Choroid plexus epithelial cell (primary cell): ENCODE measurements at places on chromosomes 1 and 21.

DNA sequence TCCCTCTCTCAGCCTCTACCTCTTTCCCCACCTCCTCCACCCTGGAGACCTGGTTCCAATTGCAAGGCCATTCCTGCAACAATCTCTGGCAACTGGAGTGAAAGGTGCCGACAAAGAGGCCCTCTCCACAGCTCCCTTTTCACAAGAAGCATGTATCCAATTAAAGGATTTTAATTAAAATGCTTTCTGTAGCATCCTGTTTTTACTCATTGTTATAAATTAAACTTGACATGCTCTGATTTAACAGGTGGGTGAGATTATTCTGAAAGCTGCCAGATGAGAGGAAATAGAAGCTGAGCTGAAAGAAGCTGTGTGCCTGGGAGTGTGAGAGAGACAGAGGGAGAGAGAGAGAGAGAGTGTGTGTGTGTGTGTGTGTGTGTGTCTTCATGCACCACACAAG lies 160.5 kb downstream of the TBX15 start:
- no peak for DNase-seq

DNA sequence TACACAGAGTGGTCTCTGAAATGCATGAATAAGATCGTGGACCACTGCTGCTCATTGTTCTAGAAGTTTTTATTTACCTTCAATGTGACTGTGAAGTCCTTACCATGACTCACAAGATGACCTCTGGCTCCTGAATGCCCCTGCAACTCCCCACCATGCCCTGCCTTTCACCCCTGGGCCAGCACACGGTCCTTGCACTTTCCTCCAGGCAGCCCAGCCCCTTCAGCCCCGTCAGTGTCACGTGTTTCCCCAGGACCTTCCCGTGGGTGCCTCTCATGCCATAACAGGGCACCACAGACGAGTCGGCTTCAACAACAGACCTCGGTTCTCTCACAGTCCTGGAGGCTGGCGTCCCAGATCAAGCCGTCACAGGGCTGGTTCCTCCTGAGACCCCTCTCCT lies 62.1 kb downstream of the B3GALT5 start:
- no peak for DNase-seq

DNA sequence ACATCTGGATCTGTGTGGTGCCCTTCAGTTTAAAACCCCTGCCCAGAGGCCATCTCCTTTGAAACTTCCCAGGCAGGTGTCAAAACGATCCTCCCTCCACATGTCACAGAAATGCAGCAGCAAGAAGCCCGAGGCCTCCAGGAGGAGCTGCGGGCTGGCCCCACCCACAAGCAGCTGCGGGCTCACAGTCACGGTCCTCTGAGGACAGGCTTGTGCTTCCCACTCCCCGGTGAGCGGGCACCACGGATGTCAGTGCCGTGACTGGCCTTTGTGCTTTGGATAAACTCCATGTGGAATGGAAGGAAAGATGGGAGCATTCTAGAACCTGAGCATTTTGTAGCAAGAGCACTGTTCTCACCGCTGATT lies 65.8 kb downstream of the SIK1 start:
- peak; percentile 56 for DNase-seq

DNA sequence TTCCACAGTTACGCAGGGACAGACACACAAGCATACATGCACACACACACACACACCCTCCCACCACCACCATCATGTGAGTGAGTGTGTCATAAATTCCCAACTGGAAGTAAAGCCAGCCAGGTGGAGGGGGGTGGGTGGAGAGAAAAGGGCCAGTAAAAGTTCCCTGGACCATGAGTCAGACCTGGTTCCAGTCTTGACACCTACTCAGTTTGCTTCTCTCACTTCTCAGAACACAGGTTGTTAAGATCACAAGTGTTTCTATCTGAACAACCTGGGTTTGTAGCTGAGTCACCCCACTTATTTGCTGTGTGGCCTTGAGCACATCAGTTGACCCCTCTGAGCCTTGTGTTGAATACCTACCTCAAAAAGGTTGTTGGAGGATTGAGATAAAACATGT lies 9.6 kb downstream of the EPHA10 start:
- no peak for DNase-seq

DNA sequence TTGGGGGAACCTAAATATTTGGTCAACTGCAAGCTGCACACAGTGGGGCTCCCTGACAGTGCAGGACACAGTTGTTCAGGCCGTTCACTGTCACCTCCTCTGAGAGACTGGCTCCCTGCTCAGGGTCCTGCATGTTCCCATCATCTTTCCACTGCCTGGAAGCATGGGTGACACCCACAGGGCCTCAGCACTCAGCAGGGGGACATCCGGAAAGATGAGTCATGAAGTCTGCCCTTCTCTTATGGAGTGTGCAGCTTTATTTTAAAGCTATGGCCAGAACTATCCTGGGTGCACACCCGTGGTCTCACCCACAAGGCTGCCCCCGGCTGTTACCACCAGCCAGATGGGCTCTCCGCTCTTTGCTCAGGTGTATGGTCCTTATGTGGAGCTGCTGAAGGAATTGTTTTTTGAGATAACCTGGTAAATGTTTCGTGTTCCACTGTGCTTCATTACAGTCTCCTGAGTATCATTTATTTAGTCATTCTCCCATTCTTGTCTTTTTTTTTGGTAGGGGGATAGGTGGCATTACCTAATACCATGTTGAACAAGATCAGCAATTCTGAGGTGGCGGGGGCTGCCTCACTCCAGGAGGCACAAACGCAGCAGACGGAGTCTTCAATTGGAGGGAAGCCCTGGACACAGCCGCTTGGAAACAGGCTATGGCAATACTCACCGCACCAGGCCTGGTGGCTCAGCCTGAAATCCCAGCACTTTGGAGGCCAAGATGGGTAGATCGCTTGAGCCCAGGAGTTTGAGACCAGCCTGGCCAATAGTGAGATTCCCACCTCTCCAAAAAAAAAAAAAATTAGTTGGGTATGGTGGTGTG lies 14.3 kb downstream of the TRIM11 start:
- DNase-seq = peak; percentile 79

GRCh38 chr1:15275921-15276683 lies 29.1 kb downstream of the FHAD1 start:
- DNase-seq = no peak

- no peak for DNase-seq
These were observed 81.5 kb upstream of the LPGAT1 start for GRCh38 chr1:211912038-211912437.

DNA sequence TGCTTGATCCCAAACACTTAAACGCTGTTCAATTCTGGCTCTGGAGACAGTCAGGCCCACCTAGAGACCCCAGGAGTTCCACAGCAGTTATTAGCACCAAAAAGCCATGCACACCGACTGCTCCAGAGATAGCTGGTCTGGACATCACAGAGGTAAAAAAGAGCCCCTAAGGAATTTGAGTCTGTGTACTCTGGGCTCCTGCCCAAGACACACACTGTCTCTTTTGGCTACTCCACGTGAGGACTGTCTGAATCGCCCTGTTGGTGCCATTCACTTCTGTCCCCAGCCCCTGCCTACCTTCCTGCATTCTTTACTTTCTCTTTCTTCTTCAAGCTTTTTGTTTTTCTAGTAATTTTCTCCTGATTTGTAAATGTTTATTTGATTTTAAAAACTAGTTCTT lies 197.4 kb downstream of the ADGRL2 start:
- DNase-seq = peak; percentile 36

- DNase-seq = no peak
These were observed 23.1 kb upstream of the PHTF1 start for GRCh38 chr1:113782406-113782805.

- DNase-seq = no peak
These were observed 62.8 kb downstream of the NVL start for GRCh38 chr1:224266915-224267856.

- peak; percentile 60 for DNase-seq
These were observed 42.5 kb upstream of the IL10 start for GRCh38 chr1:206814716-206815341.

DNA sequence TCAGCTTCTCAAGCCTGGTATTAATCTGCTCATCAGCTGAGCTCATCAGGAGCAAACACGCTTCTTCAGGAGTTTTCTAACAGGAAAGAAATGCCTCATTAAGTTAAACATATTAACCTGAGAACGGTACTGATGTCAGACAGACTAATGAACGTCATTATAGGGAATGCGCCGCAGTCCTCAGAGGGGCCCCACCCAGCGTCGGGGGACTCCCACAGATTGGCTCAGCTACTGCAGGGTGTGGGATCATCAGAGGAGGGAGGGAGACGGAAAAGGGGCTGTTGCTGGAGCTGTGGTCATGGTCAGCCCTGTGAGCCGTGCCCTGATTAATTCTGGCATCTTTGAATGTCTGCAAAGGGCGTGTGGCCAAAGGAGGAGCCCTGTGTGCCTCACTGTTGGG lies 348.5 kb downstream of the PTPRU start:
- DNase-seq = no peak

- peak; percentile 79 for DNase-seq
These were observed 93.6 kb downstream of the LEPR start for GRCh38 chr1:65514041-65514440.

GRCh38 chr21:15992171-15992570 lies 262.4 kb downstream of the USP25 start:
- DNase-seq = peak; percentile 64

GRCh38 chr1:235078480-235079381 lies 49.9 kb downstream of the TOMM20 start:
- DNase-seq = peak; percentile 46

GRCh38 chr1:201156819-201157218 lies 2.5 kb upstream of the TMEM9 start:
- no peak for DNase-seq

DNA sequence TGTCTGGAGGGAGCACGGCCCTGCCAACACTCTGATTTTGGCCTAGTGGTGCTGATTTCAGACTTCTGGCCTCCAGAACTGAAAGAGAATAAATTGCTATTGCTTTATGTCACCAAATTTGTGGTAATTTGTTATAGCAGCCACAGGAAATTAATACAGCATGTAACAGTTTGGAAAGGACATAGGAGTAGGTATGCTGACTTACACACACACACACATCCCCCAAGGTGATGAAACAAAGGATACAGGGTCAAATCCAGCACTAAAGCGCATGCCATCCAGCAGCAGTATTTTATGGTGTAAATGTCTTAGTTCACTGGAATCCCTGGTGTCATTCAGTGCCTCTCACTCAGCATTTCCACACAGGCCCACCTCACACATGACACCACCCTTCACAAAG lies 72.2 kb upstream of the MAN1A2 start:
- no peak for DNase-seq

DNA sequence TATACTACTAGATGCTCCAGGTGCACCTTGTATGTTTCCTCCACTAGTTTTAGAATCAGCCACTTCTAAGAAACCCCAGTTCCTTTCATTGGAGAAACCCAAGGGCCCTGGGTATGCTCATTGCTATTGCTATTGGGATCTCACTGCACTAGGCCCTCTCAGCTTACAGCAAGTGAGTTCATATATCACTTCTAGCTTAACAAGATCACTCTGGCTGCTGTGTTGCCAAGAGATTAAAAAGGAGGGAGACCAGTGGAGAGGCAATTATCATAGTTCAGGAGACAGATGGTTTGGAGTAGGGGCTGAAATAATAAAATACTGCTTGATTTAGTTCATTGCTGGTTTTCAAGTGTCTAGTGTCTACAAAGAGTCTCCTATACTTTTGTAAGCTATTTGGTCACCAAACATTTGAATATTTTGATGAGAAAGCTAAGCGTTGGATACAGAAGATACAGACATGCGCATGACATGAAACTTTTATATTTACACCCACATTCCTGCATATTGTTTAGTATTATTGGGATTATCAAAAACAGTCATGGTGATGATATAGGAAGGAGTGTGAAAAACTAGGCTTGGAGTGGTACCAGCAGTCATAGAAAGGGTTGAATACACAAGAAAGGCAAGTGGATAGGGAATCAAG lies 671.9 kb downstream of the ADGRL2 start:
- DNase-seq = no peak

DNA sequence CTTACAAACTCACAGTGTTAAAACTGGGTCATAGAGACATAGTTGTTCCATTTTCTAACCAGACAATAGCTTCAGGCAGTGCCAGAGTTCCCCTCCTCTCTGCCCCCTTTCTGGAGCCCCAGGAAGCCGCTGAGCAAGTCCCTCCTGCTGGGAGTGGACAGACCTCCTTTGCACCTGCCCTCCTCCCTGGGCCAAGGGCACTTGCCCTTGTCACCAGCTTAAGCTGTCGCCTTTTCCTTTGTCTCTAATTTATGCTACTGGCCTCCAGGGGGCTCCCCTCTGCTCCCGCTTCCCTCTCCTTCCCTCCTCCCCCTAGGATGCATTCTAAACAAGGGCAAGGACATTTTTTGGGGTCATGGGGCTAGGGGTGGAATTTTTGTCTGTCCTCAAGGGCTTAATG lies 182.4 kb downstream of the MIS18A start:
- DNase-seq = no peak
